ENCODE measurements at places on chromosomes 6 and 20.
A peak's percentile ranks its signal among the peaks of the same experiment; 100 is the strongest.

DNA sequence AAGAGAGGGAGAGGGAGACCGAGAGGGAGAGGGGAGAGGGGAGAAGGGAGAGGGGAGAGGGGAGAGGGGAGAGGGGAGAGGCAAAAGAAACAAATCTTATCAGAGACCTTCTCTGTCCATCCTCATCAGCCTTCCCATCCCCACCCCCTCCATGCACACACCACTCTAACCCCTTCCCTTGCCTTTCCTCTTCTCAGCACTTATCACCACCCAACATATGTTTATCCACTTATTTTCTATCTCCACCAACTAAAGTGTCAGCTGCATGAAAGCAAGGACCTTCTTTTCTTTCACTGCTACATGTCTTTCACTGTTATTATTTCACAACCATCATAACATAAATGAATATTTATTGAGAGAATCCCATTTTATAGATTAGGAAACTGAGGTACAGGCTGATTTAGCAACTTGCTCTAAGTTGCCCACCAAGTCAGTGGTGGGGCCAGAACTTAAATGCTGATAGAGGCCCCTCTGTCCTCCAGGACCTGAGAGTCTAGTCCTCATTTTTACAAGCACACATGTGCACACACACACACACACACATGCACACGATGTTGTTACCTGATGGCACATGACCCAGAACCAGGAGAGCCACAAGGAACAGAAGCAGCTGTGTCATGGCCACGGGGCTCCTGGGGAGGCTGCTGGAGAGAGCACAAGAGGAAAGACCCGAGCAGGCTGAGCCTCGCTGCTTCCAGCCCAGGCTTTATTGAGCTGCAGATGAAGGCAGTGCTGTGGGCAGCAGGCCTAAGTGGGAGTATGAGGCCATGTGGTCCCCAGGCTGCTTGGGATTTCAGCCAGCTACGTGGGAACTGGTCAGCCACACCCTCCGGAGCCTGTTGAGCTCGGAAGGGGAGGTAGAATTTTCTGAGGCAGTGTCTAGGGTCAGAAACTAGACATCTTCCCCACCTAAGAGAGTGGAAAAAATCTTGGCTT lies 2.3 kb downstream of the DEFB124 start:
- no peaks in the 10 kb centered on the region for H3K36me3 ChIP-seq
- no peak overlapping the region for H3K4me3 ChIP-seq
- no peak for DNase-seq
- H3K4me1 ChIP-seq, result peaks cover 8% of the 10 kb centered on the region

GRCh38 chr20:18858816-18859215 lies 45.2 kb downstream of the SCP2D1 start:
- no peak overlapping the region for H3K4me3 ChIP-seq
- no peaks in the 10 kb centered on the region for H3K4me1 ChIP-seq
- no peaks in the 10 kb centered on the region for H3K36me3 ChIP-seq
- no peaks in the 10 kb centered on the region for H3K27me3 ChIP-seq

- no peaks in the 10 kb centered on the region for H3K27me3 ChIP-seq
- H3K4me3 ChIP-seq, result no peak overlapping the region
- H3K27ac ChIP-seq, result no peak overlapping the region
- no peaks in the 10 kb centered on the region for H3K4me1 ChIP-seq
- H3K36me3 ChIP-seq, result peaks cover 15% of the 10 kb centered on the region
Measured at GRCh38 chr6:116229287-116229913, 24.5 kb downstream of the TSPYL4 start.

- H3K4me3 ChIP-seq, result no peak overlapping the region
- no peak for DNase-seq
- H3K4me1 ChIP-seq, result no peaks in the 10 kb centered on the region
- H3K36me3 ChIP-seq, result peaks cover 40% of the 10 kb centered on the region
Measured at GRCh38 chr6:130152908-130153510, 69.7 kb downstream of the SAMD3 start.

GRCh38 chr6:35919085-35919826 lies 1.6 kb downstream of the SRPK1 start:
- no peak for DNase-seq
- H3K27me3 ChIP-seq, result no peaks in the 10 kb centered on the region
- peak overlapping the region; percentile 59 for H3K27ac ChIP-seq
- H3K4me3 ChIP-seq, result peak overlapping the region; percentile 82

DNA sequence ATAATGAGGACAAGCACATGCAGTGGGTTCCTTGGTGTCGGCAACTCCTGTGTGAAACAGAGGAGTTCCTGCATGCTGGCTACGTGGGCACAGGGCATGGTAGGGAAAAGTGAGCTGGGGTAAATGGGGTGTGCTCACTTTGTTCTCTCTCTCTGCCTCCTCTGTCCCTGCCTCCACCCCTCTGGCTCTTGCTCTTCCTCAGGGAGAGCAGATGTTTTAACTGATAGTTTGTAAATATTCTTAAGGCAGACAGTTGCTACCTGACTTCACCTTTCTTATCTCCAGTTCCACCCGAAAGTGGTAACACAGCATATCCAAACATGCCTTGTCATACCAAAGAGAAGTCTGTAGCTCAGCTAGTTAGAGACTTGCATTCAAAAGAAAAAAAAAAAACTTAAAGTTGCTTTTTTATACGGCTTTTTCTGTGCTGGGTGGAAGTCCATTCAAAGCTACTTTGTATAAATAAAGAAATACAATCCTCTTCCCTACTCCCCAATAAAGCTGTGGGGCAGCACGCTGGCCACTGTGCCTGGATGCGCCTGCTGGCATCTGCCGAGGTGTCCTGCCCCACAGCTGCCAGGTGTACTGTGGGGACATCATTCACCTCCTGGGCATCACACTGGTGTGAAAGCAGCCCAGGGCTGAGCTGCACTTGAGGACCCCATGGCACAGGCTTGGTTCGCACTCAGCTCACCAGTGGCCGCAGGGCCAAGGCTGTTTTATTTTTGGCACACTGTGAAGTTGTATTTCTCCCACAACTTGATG lies 93.6 kb downstream of the FOXC1 start:
- H3K4me1 ChIP-seq, result no peaks in the 10 kb centered on the region
- H3K27me3 ChIP-seq, result no peaks in the 10 kb centered on the region
- no peak overlapping the region for H3K4me3 ChIP-seq
- H3K27ac ChIP-seq, result no peak overlapping the region

- DNase-seq, result no peak
- no peak overlapping the region for H3K27ac ChIP-seq
- H3K4me3 ChIP-seq, result no peak overlapping the region
- H3K36me3 ChIP-seq, result no peaks in the 10 kb centered on the region
Measured at GRCh38 chr6:3795836-3796718, 44.6 kb upstream of the PXDC1 start.

DNA sequence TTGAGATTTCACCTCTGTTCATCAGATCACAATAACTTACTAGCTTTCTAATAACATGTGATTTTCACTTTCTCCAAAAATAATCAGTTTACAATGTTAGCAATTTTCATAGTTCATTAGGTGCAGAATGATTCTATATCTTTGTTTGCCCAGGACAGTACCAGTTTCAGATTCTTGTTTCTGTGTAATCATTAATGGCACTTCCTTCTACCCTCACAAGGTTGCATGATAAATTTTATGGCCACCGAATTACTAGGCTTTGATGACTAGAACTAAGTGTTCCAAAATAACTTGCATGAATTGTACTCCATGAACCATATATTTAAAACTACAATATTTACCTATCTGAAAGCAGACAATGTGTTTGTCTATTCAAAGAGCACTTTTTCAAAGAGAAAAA lies 442.3 kb downstream of the EPHA7 start:
- H3K4me3 ChIP-seq, result no peak overlapping the region
- H3K4me1 ChIP-seq, result no peaks in the 10 kb centered on the region
- no peaks in the 10 kb centered on the region for H3K36me3 ChIP-seq
- no peak overlapping the region for H3K27ac ChIP-seq

DNA sequence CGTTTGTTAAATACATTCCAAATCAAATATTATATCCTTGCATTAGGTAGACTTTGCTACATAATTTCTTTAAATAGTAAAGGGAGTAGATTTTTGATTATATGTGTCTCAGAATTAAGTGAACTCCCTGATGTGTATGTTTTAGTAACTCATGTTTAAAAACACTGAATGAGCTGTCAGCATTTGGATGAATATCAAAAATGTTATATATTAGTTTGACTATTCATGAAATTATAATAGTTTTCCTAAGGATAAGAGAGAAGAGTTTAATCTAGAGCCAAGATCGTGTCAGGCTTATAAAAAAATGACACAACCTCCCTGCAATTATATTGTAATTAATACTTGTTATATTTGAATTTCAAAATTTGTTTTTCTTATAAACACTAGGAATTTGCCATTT lies 195.2 kb downstream of the COL19A1 start:
- no peak overlapping the region for H3K4me3 ChIP-seq
- no peak overlapping the region for H3K27ac ChIP-seq
- H3K36me3 ChIP-seq, result no peaks in the 10 kb centered on the region
- H3K4me1 ChIP-seq, result no peaks in the 10 kb centered on the region
- DNase-seq, result no peak

- no peak overlapping the region for H3K4me3 ChIP-seq
- no peak overlapping the region for H3K27ac ChIP-seq
- DNase-seq, result no peak
Measured at GRCh38 chr6:46453741-46454316, 37.4 kb downstream of the RCAN2 start.

GRCh38 chr20:6388671-6389197 lies 265.9 kb upstream of the FERMT1 start:
- H3K4me1 ChIP-seq, result no peaks in the 10 kb centered on the region
- no peak overlapping the region for H3K4me3 ChIP-seq
- no peaks in the 10 kb centered on the region for H3K36me3 ChIP-seq
- no peak for DNase-seq
- H3K27ac ChIP-seq, result no peak overlapping the region

DNA sequence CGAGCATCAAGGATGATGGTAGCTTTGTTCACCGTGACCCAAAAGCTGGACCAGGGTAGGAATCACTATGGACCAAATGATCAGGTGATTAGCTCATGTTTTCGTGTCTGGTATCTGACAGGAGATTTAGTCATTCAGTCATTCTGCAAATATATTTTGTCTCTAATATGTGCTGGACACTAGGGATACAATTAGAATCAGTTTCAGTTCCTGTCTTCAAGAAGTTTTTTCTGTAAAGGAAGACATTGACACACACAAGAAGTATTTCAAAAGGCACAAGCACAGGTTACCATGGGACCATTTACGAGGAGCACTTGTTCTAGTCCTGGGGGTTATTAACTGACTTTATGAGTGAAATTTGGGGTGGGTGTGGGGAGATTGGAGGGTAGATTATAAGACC lies 244.9 kb downstream of the HIVEP2 start:
- H3K36me3 ChIP-seq, result no peaks in the 10 kb centered on the region
- no peaks in the 10 kb centered on the region for H3K27me3 ChIP-seq
- no peak for DNase-seq
- H3K4me3 ChIP-seq, result no peak overlapping the region
- H3K4me1 ChIP-seq, result no peaks in the 10 kb centered on the region

DNA sequence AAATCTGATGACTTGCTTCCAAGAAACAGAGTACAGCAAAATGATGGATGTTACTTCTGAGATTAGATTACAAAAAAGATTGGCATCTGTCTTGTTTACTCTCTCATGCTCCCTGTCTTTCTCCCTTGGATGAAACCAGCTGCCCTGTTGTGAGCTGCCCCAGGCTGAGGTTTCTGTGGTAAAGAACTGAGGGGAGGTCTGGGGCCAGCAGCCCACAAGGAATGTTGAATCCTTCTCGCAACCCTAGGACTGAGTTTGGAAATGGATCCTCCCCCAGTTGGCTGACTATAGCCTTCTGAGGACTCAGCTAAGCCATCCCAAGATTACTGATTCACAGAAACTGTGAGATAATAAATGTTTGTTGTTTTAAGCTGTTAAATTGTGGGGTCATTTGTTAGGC lies 5.6 kb upstream of the HECA start:
- H3K36me3 ChIP-seq, result no peaks in the 10 kb centered on the region
- no peak for DNase-seq
- no peaks in the 10 kb centered on the region for H3K27me3 ChIP-seq
- H3K27ac ChIP-seq, result no peak overlapping the region
- peaks cover 68% of the 10 kb centered on the region for H3K4me1 ChIP-seq
